ENCODE measurements at places on chromosomes 3 and 15.

DNA sequence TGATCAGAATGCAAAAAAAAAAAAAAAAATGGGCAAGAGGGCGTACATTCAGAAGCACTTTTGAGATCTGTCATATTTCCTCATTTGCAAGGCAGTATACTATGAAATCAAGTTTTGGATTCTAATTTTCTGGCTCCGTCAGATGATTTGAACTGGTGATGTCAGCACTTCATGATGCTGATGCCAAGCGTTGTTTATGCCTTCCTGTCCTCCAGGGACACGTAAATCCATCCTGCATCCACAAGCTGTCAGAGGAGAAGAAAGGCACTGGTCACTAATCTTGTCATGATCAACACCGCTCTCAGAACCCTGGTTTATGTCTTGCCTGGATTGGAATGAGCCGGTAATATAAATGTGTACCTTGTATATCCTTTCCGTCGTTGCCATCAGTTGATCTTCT is 152.1 kb upstream of the EPHA3 start:
- no peak for DNase-seq

- DNase-seq: no peak
Measured at GRCh38 chr3:156630773-156631093, 43.7 kb upstream of the TIPARP start.

GRCh38 chr15:67997996-67998395 is 56.1 kb upstream of the PIAS1 start:
- no peak for DNase-seq

- no peak for DNase-seq
Measured at GRCh38 chr15:42155546-42156242, 742 bp downstream of the PLA2G4F start.

DNA sequence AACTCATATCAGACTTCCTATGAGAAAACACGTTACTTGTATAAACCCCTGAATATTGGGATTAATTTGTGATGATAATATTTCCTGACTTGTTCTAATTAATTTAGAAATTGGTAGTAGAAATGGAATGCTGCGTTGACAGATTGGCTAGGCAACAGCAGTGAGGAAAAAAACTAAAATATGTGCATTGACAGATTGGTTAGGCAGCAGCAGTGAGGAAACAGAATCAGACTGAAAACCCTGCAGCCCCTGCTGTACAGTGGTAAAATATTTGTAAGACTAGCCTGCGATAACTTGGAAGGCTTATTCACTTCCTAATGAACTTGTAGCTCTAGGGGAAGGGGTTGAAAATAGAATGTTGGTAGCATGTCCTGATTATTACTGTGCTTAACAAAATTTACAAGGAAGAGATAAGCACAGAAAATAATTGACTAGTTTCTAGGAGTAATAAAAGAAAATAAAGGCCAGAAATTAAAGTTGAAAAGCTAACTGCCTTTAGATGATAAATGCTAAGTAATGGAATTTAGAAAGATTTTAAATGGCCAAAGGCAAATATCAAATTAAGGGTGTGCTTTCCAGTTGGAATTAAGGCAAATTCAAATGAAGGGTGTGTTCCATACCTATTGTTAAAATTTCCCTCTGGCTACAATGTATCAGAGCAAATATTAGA is 29.9 kb upstream of the IL16 start:
- DNase-seq: no peak

- no peak for DNase-seq
Measured at GRCh38 chr15:91548549-91548948, 305.0 kb upstream of the SLCO3A1 start.

DNA sequence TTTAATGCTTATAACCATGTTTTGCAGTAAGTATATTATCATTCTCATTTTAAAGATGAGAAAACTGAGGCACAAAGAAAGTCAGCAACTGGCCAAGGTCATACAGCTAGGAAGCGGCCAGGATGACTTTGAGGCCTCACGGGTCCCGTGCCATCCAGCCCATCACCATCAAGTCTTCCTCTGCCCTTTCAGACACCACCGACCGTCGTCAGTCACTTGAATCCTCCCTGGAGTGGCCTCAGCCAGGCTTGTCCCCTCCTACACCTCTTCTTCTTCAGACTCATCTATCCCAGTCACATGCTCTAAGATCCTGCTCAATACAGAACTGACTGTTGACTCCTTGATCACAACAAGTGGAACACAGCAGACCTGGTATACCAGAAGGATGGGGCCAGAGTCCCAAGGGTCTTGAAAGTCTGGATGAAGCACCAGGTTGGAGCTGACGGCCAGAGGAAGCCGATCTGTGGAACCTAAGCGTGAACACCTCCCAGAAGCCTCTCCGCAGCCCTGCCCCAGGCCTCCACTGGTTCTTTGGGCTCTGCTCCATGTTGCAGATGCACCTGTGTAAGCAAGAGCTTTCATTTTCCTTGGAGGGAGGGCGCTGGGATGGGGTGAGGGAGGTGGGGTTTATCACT is 22.1 kb downstream of the ITGA11 start:
- DNase-seq: no peak

- no peak for DNase-seq
Measured at GRCh38 chr3:47908744-47909143, 105.8 kb downstream of the DHX30 start.

DNA sequence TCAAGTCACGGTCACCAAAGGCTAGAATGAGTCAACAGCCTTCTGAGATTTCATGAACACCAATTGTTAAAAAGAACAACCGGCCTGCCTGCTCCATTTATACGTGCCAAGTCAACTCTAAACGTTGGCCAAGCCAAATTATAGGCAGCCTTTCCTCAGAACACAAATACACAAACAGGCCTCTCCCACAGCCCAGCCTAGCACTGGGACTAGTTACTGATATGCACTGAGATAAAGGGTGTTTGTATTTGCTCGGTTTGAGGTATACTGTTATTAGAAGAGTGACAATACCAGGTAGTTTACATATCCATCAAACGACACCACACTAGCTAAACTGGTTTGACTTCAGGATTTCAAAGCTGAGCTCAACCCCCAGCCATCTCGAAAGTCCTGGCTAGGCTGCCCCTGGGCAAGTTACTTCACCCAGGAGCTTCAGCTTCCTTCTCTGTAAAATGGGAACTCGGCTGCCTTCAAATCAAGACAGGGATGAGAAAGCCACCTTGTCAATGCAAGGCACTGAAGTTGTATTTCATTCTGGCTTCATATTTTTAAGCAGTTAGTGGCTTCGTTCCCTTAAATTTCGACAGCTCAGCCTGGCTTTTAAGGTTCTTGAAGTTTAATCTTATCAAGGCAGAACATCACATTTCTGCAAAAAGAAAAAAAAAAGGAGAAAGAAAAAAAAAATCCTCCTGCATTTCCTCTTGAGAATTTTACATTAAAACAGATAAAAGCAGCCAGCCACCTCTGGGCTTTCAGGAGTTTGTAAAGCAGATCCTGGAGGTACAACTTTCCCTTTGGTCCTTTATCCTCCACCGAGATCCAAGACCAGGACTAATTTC is 4.0 kb downstream of the TLE3 start:
- no peak for DNase-seq

- no peak for DNase-seq
Measured at GRCh38 chr3:194938845-194939531, 253.3 kb downstream of the FAM43A start.

DNA sequence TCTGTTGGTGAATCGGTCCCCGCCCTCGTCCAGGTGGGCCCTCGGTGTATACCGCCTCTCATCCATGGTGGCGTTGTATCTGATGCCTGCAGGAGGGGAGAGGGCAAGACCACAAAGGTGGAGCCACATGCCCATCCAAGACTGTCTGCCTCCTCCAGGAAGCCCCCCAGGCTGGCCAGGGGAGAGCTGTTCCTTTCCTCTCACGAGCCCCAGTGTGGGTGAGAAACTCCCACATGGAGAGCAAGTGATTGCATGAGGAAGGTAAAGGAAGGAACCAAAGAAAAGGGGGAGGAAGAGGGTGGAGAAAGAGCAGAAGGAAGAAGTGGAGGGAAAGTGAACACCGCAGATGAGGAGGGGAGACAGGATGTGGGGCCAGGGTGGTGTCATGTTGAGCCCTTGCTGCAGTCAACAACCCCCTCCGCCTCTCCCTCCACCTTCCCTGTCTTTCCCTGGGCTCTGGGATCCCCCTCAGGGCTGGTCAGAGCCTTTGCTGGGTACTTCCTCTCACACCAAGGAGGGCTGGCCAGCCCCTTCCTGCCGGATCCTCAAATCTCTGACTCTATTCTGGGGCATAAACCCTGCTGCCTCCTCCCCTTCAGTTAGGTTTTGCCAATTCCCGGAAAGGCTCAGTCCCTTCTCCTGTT is 49.3 kb downstream of the FEM1B start:
- DNase-seq: no peak

Measured in stimulated activated CD4-positive, alpha-beta T cell treated with anti-CD3 and anti-CD28 coated beads, TNF-alpha, amount 100 ng/mL, for 4 hours (primary cell).